ENCODE measurements at places on chromosomes 6 and 20. TPM values are rescaled to one million over a fixed set of nuclear protein-coding genes. Genes with fewer than 3 reads are reported as not detected.

BFSP1 gene
- 0.25 TPM for total RNA-seq

C20orf141 gene
- not detected for total RNA-seq

MEI4 gene
- total RNA-seq: 0.25 TPM

GDAP1L1 gene
- total RNA-seq: not detected

SLC22A16 gene
- total RNA-seq: not detected

COL11A2 gene
- 0.91 TPM for total RNA-seq

DUSP15 gene
- total RNA-seq: not detected

BANF2 gene
- total RNA-seq: not detected

TRDN gene
- total RNA-seq: 0.06 TPM

SRSF6 gene
- total RNA-seq: 111 TPM
